ENCODE measurements at places on chromosomes 1 and 21.

DNA sequence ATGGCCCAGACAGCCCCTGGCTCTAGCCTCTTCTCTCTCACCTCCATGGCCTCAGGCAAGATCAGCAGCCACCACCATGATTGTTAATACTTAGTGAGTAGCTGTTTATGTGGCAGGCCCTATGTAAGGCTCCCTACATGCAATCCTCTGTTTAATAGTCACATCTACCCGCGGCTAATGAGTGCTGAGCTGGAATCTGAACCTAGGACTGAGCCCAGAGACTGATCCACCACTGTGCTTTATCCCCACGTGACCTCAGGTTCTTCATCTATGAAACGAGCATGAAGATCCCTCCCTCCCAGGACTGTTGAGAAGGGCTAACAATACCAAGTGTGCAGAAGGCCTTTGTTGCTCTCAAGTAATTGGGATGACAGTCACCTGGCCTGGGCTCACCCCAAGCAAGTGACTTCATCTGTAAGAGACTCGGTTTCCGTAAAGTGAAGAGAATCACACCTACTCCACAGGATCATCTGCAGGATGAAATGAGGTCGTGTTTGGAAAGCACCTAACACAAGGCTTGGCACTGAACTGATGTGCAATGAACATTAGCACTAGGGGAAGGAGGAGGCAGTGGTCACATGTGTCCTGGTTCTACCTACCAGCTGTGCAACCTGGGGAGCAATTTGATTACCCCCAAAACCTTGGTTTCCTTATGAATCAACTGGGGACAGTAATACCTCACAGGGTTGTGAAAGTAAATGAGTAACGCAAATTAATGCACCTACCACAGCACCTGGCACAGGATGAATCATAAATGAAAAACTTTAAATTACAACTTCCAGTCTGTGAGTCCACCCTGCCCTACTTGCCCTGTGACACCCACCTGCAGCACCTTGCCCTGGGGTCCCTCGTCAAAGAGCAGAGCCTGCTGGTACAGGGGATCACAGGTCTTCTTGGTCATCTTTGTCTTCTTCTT is 37.2 kb downstream of the RIMS3 start:
- no peak for DNase-seq

DNA sequence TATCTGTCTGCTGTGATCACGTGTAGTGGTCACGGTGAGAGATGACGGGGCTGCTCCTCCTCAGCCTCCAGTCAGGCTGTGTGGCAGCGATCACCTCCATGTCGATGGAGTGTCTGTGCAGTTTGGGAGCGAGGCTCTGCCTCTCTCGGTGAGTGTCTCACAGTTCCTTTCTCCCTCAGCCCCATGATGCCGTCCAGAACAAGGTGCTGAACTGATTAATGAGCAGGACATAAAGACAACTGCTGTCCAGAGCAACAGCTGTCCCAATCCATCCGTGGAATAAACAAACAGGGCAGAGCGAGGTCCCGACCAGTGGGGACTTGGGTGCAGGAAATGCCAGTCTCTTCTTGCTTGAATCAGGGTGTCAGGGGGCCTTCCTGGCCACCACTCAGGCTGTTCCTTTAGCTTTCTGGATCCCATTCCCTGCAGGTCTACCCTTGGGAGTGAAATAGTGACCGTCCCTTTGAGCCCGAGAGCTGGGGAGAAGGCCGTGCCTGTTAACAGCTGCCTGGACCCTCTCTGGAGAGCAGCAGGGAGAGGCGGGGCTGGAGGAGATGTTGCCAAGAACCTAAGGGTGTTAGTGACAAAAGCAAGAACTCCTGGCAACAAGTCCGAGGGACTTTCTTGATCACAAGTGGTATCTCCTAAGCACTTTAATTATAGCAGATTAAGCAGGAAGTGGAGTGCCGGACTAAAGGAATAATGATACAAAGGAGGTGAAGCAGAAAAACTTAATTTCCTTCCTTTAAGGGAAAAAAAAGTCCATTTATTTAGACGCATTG is 443.9 kb downstream of the KIF26B start:
- peak; percentile 50 for DNase-seq

GRCh38 chr1:116572099-116572498 is 1.3 kb upstream of the CD58 start:
- DNase-seq = no peak

- DNase-seq = no peak
Observed at GRCh38 chr1:74422421-74423292, 89.8 kb downstream of the LRRC53 start.

DNA sequence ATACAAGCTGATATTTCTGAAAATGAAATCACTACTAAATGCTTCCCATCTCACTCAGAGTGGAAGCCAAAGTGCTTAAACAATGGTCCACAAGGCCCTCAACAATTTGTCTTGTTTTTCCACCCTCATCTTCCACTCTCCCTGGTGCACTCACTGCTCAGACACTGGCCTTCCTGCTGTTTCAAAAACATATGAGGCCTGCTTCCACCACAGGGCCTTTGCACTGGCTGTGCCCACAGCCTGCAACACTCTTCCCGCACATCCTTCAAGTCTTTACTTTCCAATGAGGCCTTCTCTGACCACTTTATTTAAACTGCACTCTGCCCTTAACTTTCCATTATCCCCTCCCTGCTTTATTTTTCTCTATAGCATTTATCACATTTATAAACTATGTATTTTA is 53.8 kb downstream of the SYNJ1 start:
- DNase-seq = no peak
